Activated T-helper 2 cell treated with anti-CD3 and anti-CD28 coated beads, Interferon-gamma antibody, Interleukin-2, Interleukin-4, amounts not matched to agents 10 μg/mL and 5 μg/mL and 100 μg/mL, durations not matched to agents 14 hours and 24 hours and 36 hours (primary cell): ENCODE measurements at places on chromosomes 5 and 9.

GRCh38 chr9:118305331-118305730 is 601.1 kb downstream of the TLR4 start:
- DNase-seq = no peak

DNA sequence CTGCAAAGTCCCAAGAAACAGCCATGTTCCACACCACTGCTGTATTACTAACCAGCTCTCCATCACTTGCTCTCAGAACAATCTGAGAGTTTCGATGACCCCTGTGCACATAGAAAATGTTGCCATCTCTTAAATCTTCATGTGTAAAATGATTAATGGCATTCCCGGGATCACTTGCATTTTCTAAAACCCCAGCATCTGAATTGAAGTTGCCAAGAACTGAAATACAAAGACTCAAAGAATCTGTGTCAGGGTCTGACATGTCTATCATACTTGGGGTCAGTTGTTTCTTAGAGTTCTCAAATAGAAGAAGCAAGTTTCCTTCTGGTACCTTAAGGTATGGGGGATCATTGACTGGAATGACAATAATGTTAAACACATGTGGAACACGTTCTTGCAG is 115.1 kb downstream of the ESM1 start:
- no peak for DNase-seq

DNA sequence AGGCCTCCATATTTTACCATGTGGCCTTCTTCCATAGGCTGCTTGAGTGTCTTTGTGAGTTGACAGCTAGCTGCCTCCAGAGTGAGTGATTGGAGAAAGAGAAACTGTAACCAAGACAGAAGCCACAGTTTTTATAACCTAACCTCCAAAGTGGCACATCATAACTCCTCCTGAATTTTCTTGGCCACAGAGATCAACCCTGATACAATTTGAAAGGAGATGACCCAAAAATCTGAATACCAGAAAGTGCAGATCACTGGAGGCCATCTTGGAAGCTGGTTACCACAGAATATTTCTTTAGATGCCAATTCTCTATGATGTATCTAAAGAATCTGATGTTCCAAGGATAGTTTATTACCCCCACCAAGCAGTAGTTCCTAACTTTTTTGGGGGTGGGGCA is 254.3 kb upstream of the PDE4D start:
- DNase-seq = no peak

- DNase-seq = no peak
These were observed 2.2 kb downstream of the FAM78A start for GRCh38 chr9:131273856-131274673.

DNA sequence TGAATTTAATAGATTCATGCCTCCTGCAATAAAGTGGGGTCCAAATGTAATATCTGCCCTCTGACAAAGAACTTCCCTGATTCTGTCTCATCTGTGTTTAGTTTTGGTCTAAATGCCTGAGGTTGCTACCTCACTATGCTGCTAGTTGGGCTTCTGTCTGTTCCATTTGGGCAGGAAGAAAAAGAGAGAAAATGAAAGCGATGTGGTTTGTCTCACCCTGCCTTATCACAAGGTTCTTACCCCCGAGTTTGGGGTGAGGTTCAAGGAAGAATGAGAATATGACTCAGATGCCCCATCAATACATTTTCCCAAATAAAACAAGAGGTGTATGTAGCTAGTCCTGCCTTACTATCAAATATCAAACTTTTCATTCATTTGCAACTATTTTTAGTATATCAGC is 132.1 kb upstream of the MTAP start:
- DNase-seq = no peak

DNA sequence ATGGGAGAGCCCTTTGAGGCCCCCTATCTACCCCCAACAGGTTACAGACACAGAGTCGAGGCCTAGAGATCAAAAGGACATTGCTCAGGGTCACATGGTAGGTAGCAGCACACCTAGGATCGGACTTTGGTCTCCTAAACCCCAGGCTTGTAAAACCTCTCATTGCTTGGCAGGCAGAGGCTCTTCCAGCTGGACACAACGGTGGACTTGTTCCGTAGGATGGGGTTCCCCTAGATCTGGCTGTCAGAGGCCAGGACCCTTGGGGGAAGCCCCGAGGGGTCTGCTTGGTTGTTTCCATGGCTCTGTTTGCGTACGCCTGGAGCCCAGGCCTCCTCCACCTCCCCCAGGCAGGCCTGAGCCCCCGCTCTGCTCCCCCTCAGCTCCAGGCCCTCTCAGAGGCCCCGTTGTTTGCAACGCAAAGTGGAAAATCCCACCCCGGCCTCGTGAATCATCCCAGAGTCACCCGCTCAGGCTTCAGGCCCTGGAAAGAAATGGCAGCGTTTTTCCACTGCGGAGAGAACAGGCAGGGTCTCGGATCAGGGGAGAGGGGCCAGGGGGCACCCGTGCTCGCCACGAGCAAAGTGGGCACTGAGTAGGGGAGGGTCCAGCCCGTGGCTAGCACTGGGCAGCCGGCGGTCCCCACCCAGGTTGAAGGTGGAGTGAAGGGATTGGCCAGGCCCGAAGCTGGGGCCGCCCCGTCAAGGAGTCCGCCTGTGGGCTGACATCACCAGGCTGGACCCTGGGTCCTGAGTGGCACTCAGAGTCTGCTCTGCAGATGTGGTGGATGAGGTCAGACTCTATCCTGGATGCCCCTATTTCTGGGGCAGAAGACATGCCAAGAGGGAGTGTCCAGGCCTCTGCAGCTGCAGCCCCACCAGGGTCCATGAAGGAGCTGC is 19.8 kb downstream of the COL27A1 start:
- DNase-seq = no peak

GRCh38 chr5:180208435-180209081 is 453 bp downstream of the RASGEF1C start:
- no peak for DNase-seq

DNA sequence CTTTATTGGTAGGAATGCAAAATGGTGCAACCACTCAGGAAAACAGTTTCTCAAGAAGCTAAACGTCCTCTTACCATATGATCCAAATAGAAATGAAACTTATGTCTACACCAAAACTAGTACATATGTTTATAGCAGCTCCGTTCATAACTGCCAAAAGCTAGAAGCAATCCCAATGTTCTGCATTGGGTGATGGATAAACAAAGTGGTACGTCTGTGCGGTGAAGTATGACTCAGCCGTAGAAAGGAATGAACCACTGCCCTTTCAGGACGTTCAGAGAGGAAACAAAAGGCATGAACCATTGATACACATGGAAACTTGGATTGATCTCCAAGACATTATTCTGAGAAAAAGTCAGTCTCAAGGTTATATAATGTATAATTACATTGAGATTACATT is 27.6 kb downstream of the HNRNPH1 start:
- DNase-seq = no peak

- DNase-seq = no peak
These were observed 30.4 kb downstream of the PSMB7 start for GRCh38 chr9:124384846-124385245.

DNA sequence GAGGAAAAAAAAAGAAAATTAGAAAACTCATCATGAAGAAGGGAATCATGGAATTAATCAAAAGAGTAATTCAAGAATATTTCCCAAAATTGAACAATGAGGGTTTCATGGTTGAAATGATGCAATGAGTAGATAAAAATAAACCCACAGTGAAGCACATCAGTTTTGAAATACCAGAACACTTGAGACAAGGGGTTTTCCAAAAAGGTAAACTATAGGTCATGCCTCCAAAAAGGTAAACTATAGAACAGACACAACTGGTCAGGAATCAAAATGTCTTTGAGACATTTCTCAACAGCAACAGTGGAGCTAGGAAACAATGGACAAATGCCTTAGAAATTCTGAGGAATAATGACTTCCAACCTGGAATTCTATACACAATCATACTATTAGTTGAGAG is 60.2 kb upstream of the PCSK5 start:
- no peak for DNase-seq

DNA sequence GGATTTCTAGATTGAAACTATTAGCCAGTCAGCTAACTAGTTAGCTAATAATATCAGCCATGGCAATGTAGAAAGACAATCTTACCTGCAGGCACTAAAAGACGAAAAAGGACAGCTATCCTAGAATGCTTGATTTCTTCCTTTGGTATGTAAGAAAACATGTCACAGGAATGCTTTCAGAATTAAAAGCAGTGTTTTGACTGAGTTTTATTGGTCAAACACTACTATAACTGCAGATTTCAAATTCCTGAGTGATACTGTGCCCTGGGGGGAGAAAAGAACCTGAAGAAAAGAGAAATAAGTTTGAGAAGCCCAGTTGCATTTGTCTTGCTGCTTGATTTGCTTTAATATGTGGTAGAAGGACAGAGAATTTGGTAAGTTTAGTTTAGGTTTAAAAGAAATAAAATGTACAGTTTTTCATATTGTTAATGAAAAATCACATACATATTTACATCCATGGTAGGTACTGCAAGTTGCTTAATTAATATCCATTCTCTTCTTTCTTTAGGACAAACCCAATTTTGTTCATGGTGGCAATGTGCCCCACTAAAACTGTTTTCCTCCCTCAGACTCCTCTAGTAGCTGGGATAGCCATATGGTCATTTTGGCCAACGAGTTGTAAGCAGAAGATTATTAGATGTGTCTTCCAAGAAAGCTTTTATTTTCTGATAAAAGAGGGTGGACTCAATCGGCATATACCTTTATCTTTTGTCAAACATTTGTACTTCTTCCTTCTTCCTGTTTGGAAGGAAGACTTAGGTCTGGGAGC is 4.3 kb upstream of the FAM169A start:
- no peak for DNase-seq

DNA sequence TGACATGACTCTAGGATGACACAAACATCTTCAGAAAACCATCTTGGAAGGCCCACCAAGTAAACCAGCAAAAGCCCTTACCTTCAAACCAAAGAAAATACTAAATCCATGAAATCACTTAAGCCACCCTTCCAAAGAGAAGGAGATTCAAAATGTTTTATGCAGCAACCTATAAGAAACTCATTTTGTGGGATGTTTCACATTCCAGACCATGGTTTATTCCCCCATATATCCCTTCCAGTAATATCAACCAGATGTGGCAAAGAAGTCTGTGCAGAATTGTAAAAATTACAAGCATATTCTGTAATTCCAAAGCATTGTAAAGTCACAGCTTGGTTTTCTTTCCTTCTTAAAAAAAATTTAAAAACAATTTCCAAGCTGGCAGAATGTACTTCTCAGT is 117.4 kb downstream of the SLIT3 start:
- DNase-seq = no peak

- DNase-seq = no peak
These were observed 451.8 kb upstream of the FTMT start for GRCh38 chr5:121399879-121400278.

DNA sequence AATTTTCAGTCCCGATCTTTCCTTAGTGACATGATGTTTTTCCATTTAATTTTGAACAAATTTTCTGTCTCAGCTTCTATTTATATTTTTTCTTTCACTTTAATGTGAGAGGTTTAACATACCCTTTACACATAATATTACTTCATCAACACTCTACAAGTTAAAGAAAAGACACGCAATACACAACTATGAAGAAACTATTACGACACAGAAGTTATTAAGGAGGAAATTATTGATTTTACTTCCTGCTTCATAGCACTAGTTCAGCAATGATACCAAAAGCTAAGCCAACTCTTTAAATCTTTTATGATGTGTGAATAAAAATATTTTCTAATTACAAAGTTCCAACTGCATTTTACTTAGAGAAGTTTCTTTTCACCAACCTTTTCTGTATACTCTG is 432.3 kb upstream of the DAB2 start:
- DNase-seq = no peak

DNA sequence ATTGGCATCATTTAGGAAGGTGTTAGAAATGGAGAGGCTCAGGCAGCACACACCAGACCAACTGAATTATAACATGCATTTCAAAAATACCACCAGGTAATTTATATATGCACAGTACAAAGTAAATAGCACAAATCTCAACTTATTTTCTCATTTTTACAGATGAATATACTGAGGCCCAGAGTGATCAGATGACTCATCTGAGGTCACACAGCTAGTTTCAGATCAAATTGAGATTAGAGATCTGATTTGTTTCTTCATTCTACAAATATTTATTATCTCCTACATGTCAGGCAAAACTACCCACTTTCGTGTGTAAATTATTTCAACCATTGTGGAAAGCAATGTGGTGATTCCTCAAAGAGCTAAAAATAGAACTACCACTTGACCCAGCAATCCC is 507.1 kb downstream of the TLE4 start:
- DNase-seq = no peak

GRCh38 chr5:65739162-65739561 is 17.2 kb downstream of the NLN start:
- no peak for DNase-seq

GRCh38 chr5:167982-168660 is 23.2 kb upstream of the LRRC14B start:
- no peak for DNase-seq

- DNase-seq = no peak
These were observed 637.2 kb upstream of the NUDT12 start for GRCh38 chr5:104199771-104200170.

DNA sequence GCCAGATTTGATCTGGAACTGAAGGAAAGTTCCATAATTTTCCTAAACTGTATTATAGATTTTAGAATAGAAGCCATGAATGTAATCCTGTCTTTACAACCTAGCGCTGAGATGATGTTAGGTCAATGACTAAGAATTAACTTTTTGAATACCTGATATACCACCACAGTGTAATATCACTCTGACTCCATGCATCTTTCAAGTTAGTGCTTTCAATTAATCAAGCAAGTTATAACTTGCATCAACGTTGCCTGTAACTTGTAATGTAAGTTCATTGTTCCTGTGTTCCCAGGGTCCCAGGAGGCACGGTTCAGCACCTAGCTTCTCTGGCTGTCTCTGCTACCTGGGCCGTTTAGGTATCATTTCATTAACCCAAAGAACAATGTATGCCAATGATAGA is 139.3 kb downstream of the CSNK1G3 start:
- DNase-seq = no peak

GRCh38 chr5:116145416-116145815 is 60.6 kb downstream of the COMMD10 start:
- no peak for DNase-seq

DNA sequence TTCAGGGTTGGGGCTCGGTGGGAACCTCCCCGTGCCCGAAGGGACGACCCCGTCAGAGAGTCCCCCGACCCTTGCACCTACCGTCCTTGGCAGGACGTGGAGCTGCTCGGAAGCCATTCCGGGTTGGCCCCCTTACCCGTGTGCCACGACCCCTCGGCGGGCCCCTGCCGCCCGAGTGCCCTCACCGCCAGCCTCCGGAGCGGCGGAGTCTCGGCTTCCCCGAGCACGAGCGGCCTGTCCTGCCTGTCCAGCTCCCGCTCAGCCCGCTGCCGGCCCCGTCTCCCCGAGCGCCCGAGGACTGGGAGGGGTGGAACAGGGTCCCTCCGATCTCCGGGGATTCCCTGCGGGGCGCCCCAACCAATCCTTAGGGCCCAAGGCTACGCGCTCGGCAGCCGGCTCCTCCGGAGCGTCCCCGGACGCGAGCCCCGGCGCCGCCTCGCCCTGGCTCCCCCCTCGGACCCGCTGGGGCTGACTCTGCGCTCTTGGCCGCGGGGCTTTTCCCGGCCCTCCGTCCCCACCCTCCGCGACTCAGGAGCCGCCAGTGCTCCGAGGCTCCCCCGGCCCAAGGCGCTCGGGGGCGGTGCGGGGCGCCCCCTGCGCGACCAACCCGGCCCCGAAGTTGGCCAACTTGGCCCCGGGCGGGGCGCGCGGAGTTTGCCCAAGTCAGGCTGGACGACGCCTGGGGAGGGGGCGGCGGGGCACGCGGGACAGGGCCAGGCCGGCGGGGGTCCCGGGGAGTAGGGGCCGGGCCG is 654 bp downstream of the ADAMTS2 start:
- DNase-seq = no peak

- no peak for DNase-seq
These were observed 291.4 kb downstream of the YTHDC2 start for GRCh38 chr5:113804943-113805342.
